Kidney epithelial cell (primary cell): ENCODE measurements at places on chromosomes 12 and 14. TPM values are rescaled to one million over a fixed set of nuclear protein-coding genes. Genes with fewer than 3 reads are reported as not detected.

Gene GSKIP
- total RNA-seq = 42.8 and 45.9 TPM in 2 replicates

GRCh38 chr12:101097829-101098580, 112.0 kb downstream of the SLC5A8 start:
- peak; percentile 56 for DNase-seq

Gene COX6A1
- total RNA-seq = 561 and 615 TPM in 2 replicates

Gene RCOR1
- total RNA-seq = 13.1 and 13.4 TPM in 2 replicates

Gene RARG
- 6.1 and 6.9 TPM in 2 replicates for total RNA-seq

GRCh38 chr14:34749408-34749807, 35.0 kb upstream of the CFL2 start:
- no peak for DNase-seq

- DNase-seq = no peak
Measured at GRCh38 chr12:68806488-68807237, 1.3 kb upstream of the MDM2 start.

- DNase-seq = no peak
Measured at GRCh38 chr14:30569216-30569902, 10.4 kb downstream of the G2E3 start.

Gene GSG1
- not detected in 2 replicates for total RNA-seq

- DNase-seq = no peak
Measured at GRCh38 chr12:89391726-89392336, 39.5 kb upstream of the DUSP6 start.

GRCh38 chr12:112848972-112849371, 57.4 kb downstream of the RPH3A start:
- DNase-seq = no peak

GRCh38 chr12:52295663-52296062, 4.3 kb upstream of the KRT81 start:
- no peak for DNase-seq

Gene CEBPE
- not detected in 2 replicates for total RNA-seq

GRCh38 chr12:27969624-27970400, 2.7 kb downstream of the PTHLH start:
- no peak for DNase-seq

- DNase-seq = no peak
Measured at GRCh38 chr12:111503116-111503515, 96.0 kb downstream of the ATXN2 start.

- no peak for DNase-seq
Measured at GRCh38 chr14:63513756-63514155, 29.4 kb downstream of the PPP2R5E start.

GRCh38 chr12:49345825-49346658, 646 bp upstream of the DNAJC22 start:
- DNase-seq = no peak

GRCh38 chr14:70821584-70822529, 12.5 kb upstream of the MAP3K9 start:
- no peak for DNase-seq

Gene RASSF8
- total RNA-seq = 27.1 and 35.3 TPM in 2 replicates

- no peak for DNase-seq
Measured at GRCh38 chr12:90245391-90245790, 536.8 kb upstream of the ATP2B1 start.

DNA sequence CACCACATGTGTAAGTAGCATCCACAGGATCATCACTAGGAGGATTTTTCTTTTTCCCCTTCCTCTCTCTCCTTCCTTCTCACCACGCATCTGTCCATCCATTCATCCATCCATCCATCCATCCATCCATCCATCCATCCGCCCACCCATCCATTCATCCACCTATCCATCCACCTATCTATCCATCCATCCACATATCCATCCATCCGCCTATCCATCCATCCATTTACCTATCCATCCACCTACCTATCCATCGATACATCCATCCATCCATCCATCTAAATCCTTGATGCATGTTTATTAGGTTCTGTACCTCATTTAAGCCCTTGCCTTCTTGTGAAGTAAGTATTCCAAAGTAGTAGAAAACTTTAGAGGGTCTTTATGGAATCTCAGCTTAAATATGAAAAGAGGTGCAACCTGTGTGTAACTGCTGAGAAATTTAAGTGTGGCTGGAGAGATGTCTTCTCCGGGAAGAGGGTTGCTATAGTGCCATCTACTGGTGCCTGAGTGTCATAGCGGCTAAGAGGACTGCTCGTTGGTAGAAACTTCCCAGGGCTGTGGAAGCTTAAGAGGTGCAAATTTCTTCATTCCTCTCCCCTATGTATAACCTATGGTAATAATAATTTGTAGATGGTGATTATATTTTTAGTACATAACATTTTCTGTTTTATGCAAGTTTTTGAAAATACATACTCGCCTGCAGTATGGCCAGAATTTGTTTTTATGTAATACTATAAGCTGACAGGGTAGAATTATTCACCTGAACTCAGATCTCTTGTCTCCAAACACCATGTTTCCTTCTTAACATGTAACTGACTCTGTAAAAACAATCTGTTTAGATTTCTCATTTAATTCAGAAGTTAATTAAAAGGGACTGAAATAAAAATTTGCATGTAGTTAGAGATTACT, 46.0 kb downstream of the MYO1H start:
- peak; percentile 14 for DNase-seq

DNA sequence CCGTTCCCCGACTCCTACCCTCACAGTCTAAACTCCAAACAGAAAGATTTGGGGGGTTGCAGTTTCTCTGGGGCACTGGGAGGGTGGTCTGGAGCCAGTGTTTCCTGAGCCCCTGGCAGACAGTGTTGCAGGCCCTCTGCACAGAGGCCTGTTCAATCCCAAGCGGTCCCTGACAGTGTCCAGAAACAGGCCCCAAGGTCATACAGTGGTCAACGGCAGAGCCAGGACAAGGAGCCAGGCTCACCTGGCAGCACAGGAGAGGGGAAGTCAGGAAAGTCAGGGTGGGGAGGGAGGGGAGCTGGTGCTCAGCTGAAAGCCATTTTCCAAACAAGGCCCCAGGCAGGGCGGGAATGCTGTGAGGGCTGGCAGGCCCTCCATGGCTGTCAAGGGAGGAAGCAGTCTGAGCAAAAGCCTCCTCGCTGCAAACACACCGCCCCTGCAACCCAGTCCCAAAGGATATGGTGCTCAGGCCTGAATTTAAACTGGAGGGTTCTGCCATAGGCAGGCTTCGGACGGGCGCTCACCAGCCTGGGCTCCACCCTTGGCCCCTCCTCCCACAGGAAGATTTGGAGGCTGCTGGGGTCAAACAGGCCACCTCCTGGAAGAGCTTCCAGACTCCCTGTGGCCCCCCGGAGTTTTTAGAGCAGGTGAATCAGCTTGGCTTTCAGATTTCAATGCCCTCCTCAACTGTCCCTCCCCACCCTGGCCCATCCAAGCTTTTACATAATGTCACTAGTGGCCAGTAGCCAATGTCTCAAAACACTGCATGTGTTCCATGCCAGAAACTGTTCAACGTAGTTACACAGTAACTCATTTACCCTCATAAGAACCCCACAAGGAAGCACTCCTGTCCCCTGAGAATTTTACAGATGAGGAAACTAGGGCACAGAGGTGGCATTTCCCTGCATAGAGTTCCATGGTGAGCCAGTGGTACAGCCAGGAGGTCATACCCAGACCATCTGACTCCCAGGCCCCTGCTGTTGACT, 41.5 kb downstream of the CHGA start:
- no peak for DNase-seq

Gene XRCC3
- 10.4 and 12.3 TPM in 2 replicates for total RNA-seq

DNA sequence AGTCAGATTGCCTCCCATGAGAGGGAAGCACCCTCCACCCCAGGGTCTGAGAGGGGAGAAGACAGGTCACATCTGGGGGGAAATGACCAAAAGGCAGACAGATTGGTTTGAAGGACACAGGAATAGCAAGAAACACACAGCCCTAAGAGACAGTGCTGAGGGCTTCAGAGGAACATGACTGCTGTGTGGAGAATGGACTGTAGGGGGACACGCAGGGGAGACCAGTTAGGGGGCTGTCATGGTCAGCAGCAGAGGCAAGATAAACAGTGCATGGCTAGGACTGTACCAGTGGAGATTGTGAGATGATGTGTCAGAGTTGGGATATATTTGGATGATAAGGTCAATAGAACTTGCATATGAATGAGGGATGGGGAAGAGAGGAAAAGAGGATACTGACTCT, 19.7 kb downstream of the SMUG1 start:
- no peak for DNase-seq

DNA sequence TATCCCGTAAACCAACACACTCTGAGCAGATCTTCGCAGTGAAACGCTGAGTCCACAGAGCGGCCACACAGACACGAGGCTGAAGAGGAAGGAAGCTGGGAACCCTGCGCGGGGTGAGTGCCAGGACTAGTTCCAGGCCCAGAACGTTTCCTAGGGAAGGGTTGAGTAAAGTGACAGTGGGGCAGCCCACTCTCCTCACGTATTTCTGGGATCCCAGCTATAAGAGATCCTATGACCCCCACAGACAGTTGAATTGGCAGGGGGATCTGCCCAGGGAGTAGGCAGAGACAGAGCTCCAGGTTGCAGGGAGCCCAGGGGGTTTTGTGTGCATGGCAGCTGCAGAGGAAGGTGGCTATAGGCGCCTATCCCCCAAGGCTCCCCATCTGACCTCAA, 51.1 kb downstream of the GTF2A1 start:
- DNase-seq = no peak

GRCh38 chr14:105487986-105488777, 1.5 kb downstream of the CRIP1 start:
- no peak for DNase-seq

GRCh38 chr14:96586056-96586455, 83.9 kb downstream of the PAPOLA start:
- no peak for DNase-seq

Gene CD4
- total RNA-seq = 0.08 TPM in 1 of 2 replicates, not detected in the other

- no peak for DNase-seq
Measured at GRCh38 chr12:52805000-52805399, 8.9 kb downstream of the KRT4 start.

Gene VSX2
- not detected in 2 replicates for total RNA-seq

GRCh38 chr14:22656945-22657731, 13.0 kb upstream of the OR6J1 start:
- peak; percentile 51 for DNase-seq

GRCh38 chr14:97380539-97380941, 583.4 kb downstream of the VRK1 start:
- DNase-seq = peak; percentile 1

DNA sequence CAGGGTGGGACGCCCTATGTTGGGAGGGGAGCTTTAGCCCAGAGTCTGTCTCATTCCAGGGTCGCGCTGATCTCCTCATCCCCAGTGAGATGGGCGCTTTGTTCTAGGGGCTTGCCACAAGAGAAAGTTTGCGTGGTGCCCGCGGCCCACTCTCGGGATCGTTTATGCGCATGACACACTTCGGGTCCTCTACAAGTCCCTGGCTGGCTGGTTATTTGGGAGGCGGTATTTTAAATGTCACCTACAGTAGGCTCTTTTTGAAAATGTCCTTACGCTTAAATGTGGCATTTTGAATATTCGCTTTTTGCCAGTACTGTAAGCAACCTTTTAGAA, 541 bp downstream of the GOLT1B start:
- DNase-seq = no peak

Gene KRT72
- not detected in 2 replicates for total RNA-seq

Gene ZDHHC22
- 0.21 TPM in 1 of 2 replicates, not detected in the other for total RNA-seq

- no peak for DNase-seq
Measured at GRCh38 chr12:46244997-46245396, 23.8 kb downstream of the SLC38A1 start.

DNA sequence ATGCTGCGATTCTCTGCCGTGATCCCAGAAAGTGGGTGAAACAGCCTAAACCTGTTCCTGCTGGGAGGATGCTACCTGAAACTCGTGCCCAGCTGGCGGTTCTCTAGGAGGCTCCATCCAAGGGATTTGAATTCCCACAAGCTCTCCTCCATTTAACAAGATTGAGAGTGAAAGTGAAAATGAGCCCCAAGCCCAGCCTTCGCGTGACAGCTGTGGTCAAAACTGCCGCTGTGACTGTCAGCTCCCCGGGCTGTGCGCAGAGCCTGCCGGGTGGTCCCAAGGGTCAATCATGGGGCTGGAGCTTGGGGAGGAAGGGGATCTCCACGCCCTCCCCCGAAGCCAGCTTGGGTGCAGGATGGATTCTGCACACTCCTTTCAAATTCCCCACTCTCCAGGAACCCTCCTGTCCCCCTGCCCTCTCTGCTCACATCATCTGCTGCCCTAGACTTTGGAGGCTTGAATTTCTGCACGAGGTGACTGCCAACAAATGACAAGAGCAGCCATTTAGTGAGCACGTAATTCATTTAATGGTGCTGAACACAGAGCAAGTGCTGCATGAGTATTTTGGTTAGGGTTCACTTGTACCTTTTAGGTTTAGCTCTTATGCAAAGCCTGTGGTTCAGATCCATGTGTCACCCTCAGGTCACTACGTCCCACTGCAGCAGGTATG, 5.3 kb downstream of the ASB2 start:
- DNase-seq = no peak

GRCh38 chr12:69986114-69986513, 161.1 kb downstream of the MYRFL start:
- DNase-seq = no peak

Gene KCNK10
- total RNA-seq = 0.04 and 0.14 TPM in 2 replicates

GRCh38 chr12:13452955-13453570, 256.5 kb downstream of the EMP1 start:
- no peak for DNase-seq

Gene CLEC9A
- total RNA-seq = not detected in 2 replicates

Gene TAS2R9
- not detected in 2 replicates for total RNA-seq

- no peak for DNase-seq
Measured at GRCh38 chr12:107318806-107319532, 225.6 kb upstream of the CRY1 start.

Gene FOXN3
- total RNA-seq = 34.5 and 49.4 TPM in 2 replicates

Gene OR4E2
- not detected in 2 replicates for total RNA-seq

Gene SLC7A8
- total RNA-seq = 2.3 and 3.5 TPM in 2 replicates

Gene SLC2A3
- total RNA-seq = 19.0 and 21.7 TPM in 2 replicates

DNA sequence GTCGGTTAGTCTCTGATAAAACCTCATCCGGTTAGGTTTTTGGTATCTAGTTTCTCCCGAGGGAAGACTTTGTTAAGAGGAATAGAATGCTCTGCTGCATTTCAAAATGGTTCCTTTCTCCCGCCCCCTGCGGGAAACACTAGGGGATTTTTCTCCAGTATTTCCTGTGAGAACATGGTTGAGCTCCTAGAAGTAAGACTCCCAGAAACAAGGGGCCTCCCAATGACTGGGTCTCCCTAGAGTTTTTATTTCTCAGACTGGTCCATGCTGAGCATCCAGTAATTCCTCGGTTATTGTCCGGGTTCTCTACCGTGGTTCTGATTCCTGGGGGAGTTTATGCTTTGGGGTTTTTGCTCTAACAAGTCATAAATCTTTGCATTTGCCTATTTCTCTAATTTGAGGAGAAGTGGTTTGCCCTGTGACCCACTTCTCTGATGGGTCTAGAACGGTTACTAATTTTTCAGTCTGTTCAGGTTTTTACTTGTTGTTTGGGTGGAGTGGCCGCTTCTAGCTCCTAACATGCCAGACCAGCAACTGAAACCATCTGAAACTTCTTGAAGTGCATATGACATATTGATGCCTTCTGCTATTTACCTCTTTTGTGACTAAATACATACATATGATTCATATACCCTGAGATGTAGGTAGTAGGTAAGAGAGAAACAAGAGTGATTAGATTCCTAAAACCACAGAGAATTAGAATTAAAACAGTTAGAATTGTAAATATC, 25.1 kb downstream of the TESPA1 start:
- no peak for DNase-seq

- DNase-seq = no peak
Measured at GRCh38 chr14:78983126-78983525, 813.0 kb downstream of the NRXN3 start.

- no peak for DNase-seq
Measured at GRCh38 chr12:112321245-112321644, 61.0 kb downstream of the HECTD4 start.

- DNase-seq = no peak
Measured at GRCh38 chr12:45637706-45638105, 91.8 kb upstream of the ARID2 start.

Gene ALX1
- total RNA-seq = 0.21 and 0.54 TPM in 2 replicates

GRCh38 chr12:32034045-32034444, 72.6 kb upstream of the BICD1 start:
- no peak for DNase-seq
